ENCODE measurements at places on chromosomes 13 and 19.

DNA sequence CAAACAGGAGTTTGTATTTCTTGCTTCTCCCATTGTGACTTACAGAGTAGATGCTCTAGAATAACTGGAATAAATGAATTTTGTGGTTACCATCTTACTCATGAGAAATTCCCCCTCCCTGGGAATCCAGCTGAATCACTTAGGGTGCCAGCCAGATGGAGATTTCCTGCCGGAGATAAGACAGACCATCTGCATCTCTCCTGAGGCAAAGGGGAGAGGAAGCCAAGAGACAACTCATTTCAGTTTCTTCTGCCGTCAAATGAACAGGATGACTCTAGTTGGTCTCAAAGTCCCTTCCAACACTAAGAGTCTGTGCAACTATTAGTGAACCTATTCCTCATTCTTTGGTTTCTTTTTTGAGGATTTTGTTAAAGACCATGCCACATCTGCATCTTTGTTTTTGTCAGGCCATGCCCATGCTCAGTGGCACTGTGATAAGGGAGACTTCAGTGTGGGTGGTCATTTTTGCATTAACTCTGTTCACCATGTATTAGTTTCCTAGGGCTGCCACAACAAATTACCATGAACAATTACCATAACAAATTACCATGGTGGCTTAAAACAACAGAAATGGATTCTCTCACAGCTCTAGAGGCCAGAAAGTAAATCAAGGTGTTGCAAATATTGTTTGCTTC lies 112.8 kb downstream of the NDFIP2 start:
- DNase-seq = peak; percentile 51

DNA sequence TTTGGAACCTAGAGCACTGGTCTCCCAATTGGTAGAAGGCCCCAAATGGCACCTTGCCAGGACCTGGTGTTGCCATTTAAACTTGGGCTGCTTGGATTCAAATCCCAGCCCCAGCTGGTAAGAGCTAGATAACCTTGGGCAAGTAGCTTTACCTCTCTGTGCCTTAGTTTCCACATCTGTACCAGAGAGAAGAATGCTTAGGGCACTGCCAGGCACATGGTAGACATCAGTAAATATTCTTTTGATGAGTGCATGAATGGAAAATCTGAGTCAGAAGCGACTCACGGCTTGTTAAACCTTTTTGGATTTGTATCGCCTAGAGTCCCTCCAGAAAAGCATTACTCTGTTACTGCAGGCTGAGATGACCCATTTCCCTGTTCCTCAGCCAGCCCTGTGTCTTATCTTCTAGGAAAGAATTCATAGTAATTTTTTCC lies 90.9 kb downstream of the SIPA1L3 start:
- DNase-seq = peak; percentile 95

- peak; percentile 98 for DNase-seq
These were observed at the start of gene KLF5 for GRCh38 chr13:73058736-73059459. KLF5 (plus strand) TSS chr13:73059005; CDS start chr13:73059328, 323 bp downstream.

GRCh38 chr19:41595890-41596280 lies 19.9 kb downstream of the CEACAM21 start:
- DNase-seq = no peak

- no peak for DNase-seq
These were observed 418 bp downstream of the ZNF444 start for GRCh38 chr19:56141417-56141993.

- DNase-seq = no peak
These were observed 31.5 kb downstream of the CCDC8 start for GRCh38 chr19:46381756-46382345.

- DNase-seq = peak; percentile 27
These were observed 68.1 kb downstream of the UFM1 start for GRCh38 chr13:38417727-38418126.

DNA sequence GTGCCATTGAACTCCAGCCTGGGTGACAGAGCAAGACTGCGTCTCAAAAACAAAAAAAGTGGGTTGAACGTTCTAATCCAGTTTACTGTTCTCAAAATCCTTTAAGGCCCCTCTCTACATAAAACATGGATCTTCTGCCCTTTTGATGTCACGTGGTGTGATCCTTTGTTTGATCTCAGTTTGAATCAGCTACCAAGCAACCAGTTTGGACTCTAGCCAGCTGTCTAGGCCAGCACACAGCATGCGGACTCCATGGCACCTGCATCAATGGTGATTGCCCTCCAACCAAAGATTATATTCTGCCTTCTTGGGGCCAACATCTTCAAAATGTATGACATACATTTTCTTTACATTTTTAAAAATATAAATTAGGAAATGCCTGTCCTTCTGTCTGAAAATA lies 365.4 kb downstream of the NDFIP2 start:
- no peak for DNase-seq

DNA sequence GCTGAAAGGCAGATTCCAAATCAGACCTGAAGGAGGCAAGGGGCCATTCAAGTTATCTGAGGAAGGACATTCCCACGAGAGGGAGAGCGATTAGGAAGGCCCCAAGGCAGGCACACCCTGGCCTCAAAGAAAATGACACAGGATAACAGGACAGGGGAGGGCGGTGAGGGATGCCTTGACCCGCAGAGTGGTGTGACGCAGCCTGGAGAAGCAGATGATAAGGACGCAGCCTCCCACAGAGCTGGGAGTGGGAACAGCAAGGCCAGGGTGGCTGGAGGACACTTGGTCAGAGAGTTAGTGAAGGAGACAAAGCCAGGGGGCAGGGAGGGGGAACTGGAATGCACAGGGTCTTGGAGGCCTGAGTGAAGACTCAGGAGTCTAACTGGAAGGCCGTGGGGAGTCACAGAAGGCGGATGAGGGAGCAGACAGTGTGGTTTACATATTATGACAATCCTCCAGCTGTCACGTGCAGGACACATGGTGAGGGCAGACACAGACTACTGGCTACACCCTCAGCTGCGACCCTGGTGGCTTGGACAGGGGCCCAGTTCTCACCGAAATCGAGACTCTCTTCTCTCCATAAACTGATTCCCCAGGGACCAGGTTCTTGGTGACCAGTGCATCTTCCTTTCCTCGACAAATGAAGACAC lies 5.8 kb upstream of the DYRK1B start:
- DNase-seq = no peak

DNA sequence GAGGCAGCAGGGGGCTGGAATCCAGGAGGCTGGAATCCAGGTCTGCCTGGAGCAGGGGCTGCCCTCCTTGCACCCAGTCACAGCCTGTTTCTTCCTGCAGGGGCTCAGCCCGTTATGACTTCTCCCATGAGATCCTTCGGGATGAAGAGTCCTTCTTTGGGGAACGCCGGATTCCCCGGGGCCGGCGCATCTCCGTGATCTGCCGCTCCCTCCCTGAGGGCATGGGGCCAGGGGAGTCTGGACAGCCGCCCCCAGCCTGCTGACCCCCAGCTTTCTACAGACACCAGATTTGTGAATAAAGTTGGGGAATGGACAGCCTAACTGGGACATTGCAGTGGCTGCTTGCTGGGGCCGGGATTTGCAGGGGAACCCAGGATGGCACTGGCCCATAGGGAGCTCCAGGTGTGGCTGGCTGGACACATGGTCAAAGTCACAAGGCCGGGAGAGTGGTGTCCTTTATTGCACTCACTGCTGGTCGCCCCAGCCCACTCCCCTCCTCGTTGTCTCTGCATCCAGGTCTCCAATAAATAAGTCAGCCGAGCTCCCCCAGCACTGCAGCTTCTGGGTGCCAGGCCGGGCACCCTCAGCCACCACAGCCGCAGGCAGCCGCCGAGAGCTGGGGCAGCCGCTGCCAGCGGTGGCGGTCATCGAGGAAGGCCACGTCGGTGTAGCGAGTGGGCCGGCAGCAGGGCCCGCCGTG lies 872 bp downstream of the PSPN start:
- no peak for DNase-seq

DNA sequence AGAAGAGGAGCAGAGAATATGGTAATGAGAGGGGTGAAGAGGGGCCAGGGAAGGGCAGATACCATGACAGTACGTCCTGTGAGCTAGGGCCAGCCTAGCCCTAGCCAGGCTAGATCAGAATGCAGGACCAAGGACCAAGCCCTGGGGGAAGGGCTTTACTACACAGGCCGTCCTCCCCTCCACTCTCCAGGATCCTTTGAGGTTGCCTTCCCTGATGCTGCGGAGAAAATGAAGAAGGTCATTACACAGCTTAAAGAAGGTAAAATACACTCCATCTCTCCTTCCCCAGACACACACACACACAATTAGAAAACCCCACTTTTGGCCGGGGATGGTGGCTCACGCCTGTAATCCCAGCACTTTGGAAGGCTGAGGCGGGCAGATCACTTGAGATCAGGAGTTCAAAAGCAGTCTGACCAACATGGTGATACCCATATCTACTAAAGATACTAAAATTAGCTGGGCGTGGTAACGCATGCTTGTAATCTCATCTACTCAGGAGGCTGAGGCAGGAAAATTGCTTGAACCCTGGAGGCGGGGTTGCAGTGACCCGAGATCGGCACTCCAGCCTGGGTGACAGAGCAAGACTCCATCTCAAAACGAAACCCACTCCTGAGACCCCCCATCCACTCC lies 8.5 kb downstream of the SPACA6 start:
- DNase-seq = no peak

All from kidney tubule cell (primary cell).